ENCODE measurements at places on chromosomes 7 and 10.
A peak's percentile ranks its signal among the peaks of the same experiment; 100 is the strongest.

DNA sequence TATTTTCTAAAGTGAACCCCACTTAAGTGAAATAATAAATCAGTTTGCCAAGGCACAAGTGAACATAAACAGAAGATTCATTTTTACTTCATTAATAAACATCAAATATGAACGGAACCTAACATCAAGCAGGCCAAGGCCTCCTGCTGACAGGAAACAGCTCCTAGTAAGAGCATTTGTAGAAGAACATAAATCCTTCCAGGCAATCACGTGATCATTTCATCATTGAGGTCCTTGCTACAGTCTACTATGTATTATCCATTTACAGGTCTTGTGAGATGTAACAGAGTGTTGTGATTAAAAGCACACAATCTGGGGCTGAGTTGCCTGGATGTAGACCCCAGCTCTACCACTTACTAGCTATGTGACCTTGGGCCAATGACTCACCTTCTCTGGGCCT lies 70.6 kb downstream of the CALD1 start:
- DNase-seq, result no peak
- no peaks in the 10 kb centered on the region for H3K27me3 ChIP-seq

DNA sequence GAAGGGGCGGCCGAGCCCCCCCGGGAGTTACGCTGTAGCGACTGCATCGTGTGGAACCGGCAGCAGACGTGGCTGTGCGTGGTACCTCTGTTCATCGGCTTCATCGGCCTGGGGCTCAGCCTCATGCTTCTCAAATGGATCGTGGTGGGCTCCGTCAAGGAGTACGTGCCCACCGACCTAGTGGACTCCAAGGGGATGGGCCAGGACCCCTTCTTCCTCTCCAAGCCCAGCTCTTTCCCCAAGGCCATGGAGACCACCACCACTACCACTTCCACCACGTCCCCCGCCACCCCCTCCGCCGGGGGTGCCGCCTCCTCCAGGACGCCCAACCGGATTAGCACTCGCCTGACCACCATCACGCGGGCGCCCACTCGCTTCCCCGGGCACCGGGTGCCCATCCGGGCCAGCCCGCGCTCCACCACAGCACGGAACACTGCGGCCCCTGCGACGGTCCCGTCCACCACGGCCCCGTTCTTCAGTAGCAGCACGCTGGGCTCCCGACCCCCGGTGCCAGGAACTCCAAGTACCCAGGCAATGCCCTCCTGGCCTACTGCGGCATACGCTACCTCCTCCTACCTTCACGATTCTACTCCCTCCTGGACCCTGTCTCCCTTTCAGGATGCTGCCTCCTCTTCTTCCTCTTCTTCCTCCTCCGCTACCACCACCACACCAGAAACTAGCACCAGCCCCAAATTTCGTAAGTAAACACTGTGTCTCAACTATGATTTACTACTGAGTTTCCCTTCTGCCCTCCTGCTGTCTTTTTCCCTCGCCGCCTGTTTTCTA lies 666 bp downstream of the NRG3 start:
- peaks cover 20% of the 10 kb centered on the region for H3K4me1 ChIP-seq
- H3K27ac ChIP-seq, result no peak overlapping the region
- no peak overlapping the region for H3K4me3 ChIP-seq
- no peaks in the 10 kb centered on the region for H3K36me3 ChIP-seq
- peaks cover 6% of the 10 kb centered on the region for H3K27me3 ChIP-seq

GRCh38 chr10:80407812-80408241 lies 524 bp upstream of the PRXL2A start:
- H3K27me3 ChIP-seq, result no peaks in the 10 kb centered on the region
- H3K4me3 ChIP-seq, result peak overlapping the region; percentile 73
- H3K27ac ChIP-seq, result peak overlapping the region; percentile 94

- H3K4me3 ChIP-seq, result no peak overlapping the region
- H3K27me3 ChIP-seq, result no peaks in the 10 kb centered on the region
- no peak overlapping the region for H3K27ac ChIP-seq
- no peaks in the 10 kb centered on the region for H3K4me1 ChIP-seq
- DNase-seq, result no peak
- no peaks in the 10 kb centered on the region for H3K36me3 ChIP-seq
Measured at GRCh38 chr10:61609701-61610100, 53.0 kb upstream of the CABCOCO1 start.

DNA sequence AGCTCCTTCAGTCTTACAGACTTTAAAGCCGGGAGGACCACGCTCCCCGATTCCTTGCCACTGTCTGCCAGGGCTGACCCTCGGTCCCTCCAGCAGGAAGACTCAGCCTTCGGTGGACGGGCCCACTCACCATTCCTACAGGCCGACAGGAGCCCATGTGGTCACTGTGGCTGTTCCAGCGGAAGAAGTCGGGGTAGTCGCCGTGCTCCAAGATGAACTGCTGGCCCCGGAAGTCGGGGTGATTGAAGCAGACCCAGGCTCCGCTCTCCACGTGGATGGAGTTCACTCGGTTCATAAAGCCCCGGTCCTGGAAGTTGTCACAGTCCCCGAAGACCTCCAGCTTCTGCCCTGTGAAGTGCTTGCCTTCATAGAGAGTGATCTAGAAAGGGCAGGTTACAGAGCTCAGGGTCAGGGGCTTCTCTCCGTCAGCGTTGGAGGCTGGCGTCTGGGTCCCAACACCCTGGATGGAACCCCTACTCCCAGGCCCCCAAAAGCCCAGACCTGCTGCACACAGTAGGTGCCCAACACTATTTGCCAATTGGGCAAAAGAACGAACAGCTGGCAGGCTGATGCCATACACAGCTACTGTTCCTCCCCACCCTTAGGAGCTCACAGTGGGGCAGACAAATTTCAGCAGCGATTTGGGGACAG lies 1.9 kb downstream of the CRYGN start:
- H3K27ac ChIP-seq, result peak overlapping the region; percentile 87
- H3K4me3 ChIP-seq, result no peak overlapping the region
- H3K27me3 ChIP-seq, result no peaks in the 10 kb centered on the region
- no peaks in the 10 kb centered on the region for H3K36me3 ChIP-seq
- peaks cover 53% of the 10 kb centered on the region for H3K4me1 ChIP-seq

DNA sequence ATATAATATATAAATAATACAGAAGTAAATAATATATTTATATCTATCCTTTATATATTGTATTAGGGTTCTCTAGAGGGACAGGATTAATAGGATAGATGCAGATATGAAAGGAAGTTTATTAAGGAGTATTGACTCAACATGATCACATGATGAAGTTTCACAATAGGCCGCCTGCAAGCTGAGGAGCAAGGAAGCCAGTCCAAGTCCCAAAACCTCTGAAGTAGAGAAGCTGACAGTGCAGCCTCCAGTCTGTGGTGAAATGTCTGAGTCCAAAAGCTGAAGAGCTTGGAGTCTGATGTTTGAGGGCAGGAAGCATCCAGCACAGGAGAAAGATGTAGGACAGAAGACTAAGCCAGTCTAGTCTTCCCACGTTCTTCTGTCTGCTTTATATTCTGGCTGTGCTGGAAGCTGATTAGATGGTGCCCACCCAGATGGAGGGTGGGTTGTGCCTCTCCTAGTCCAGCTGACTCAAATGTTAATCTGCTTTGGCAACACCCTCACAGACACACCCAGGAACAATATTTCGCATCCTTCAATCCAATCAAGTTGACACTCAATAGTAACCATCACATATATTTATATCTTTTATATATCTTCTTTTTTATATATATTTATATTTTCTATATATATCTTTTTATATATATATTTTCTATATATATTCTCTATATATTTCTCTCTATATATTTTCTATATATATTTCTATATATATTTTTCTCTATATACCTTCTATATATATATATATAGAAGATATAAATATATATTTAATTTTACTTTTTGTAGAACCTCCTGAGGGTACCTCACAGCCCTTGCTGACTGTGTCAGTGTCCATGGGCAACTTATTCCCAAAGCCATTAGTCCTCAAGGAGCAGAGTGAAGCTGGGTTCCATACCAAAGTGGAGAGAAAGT lies 24.6 kb upstream of the AKR1B10 start:
- DNase-seq, result no peak
- no peaks in the 10 kb centered on the region for H3K36me3 ChIP-seq
- no peaks in the 10 kb centered on the region for H3K4me1 ChIP-seq

All from vagina (tissue), 2 donors.